Right hindlimb (tissue), 1 donor: ENCODE measurements at places on chromosomes 2 and 18.

DNA sequence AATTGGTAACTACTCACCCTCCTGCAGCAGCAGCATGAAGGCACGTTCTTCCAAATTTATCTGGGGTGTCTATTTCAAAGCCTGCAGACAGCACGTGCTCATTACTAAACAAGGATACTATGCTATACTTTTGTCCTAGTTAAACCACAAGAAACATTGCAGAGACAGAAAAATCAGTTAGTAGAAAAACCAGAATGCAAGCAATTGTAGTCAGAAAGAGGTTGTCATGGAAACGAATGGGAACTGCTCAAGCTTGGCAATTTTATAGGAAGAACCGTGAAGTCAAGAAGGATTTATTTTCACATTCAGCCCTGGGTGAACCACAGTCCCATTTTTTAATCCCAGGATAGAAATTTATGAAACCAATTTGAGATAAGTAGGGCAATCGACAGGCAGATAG is 162.2 kb upstream of the PGAP1 start:
- DNase-seq, result no peak

- DNase-seq, result no peak
Observed at GRCh38 chr2:35033748-35034147, 1321.8 kb upstream of the CRIM1 start.

DNA sequence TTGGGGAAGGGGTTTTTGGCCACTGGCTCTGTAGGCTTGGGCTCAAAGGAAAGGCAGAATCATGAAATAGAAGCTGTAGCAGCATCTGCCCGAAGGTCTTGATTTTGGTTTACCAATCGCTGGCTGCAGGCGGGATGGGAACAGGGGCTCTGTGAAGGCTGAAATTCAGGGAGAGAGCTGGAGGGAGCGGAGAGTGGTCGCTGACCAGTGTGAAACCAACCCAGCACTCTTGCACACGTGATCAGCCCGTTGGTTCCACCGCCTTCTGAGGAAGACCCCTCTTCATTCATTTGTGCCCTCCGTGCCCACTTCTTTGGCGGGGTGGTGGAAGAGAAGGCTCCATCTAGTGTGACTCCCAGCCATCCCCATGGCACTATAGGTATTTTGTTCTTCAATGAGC is 82.6 kb downstream of the KLHL29 start:
- no peak for DNase-seq

DNA sequence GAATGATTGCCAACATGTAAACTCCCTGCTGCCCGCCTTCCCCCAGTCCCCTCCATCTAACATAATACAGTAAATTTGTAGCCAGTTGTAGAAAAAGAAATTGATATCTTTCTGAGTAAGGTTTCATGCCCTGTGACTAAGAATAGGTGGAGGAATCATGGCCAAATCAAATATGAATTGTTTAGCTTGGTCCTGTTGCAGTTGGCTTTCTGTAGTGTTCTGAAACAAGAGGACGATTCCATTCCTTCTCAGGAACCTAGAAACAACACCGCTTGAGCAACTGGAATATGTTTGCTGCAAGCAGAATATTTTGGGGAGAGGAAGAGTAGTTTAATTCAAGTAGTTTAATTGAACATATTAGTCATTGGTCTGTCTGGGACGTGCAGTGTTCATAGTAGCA is 7.0 kb upstream of the DRC1 start:
- DNase-seq, result no peak

DNA sequence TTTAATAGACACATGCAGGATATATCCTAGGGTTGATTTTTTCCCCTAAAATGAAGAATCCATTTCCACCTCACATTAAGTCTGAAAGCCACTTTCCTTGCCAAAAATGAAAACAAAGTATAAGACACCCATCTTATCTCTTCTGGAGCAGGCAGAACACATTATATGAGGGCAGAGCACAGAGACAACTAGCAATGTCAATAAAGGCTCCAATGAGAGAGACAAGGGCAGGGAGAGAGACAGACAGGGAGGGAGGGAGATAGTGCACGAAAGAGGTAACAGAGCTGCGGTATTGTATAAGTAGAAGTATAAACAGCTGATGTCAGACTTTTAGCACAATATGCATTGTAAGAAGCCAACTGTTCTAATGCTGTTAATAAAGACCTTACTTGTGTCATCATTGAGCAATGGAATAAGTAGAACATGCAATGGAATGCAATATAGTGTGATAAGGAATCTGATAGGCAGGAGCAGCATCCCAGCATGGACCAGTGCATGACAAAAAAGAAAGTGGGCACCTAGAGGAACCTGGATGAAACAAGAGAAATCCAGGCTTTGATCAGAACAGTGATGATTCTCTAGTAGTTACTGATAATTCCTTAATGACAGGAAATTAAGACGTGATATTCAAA is 150.6 kb upstream of the TCF4 start:
- no peak for DNase-seq

- no peak for DNase-seq
Observed at GRCh38 chr2:18604531-18604885, 15.1 kb upstream of the NT5C1B start.

DNA sequence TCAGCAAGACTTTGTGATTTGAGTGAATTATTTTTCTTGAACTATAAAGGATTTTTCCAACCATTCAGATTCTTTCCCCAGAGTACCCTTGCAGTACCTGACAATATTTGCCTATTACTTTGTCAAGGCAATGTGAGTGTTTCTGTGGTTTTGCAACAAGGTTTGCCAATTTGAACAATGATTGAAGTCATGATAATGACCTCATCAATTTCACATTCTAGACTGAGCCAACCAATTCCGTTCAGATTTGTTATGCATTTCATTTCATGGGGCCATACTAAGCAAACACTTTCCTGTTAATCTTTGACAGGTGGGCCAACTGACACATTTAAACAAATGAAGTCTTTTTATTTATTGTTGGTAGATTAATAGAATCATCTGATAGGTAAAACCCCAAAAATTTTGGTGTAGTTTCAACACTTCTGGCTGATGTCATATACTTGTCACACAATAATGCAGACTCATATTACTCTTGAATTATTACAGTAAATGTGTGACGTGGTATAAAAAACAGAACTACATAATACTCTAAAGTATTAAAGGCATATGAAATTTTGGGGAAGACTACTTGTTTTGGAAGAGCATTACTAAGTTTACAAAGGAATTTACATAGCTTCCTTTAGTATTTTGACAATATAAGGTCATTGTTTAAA is 526.4 kb downstream of the DPP10 start:
- DNase-seq, result no peak

DNA sequence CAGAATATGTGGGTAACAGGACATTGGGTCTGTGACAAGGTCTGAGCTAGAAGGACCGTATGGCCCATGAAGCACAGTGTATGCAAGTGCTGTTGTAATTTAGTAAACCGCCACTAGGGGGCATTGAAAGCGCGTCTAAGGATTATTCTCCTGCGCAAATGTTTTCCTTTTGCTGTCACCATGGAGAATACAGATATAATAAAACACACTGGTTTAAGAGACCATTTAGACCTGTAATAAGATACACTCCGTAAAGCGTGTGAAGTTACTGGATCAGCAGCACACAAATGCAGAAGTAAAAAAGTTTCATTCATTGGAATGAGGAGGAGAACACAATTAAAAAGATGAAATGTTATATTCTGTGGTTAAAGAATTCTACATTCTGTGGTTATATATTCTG is 272.4 kb downstream of the AGAP1 start:
- peak; percentile 84 for DNase-seq

GRCh38 chr2:39998617-39999016 is 219.6 kb upstream of the THUMPD2 start:
- no peak for DNase-seq

GRCh38 chr2:103161456-103162289 is 399.8 kb downstream of the TMEM182 start:
- no peak for DNase-seq

DNA sequence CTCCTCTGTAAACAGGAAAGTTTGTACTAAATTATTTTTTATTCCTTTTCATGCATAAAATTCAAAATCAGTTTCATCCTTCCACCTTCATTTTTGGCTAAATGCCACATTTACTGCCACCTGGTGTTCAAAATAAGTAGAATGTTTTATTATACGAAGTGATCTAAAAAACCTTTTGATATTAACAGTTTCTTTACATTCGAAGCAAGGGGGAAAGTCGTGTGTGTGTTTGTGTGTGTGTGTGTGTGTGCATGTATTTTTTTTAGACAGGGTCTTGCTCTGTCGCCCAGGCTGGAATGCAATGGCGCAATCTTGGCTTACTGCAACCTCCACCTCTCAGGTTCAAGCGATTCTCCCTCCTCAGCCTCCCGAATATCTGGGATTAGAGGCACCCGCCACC is 9.0 kb upstream of the SCN9A start:
- DNase-seq, result no peak

DNA sequence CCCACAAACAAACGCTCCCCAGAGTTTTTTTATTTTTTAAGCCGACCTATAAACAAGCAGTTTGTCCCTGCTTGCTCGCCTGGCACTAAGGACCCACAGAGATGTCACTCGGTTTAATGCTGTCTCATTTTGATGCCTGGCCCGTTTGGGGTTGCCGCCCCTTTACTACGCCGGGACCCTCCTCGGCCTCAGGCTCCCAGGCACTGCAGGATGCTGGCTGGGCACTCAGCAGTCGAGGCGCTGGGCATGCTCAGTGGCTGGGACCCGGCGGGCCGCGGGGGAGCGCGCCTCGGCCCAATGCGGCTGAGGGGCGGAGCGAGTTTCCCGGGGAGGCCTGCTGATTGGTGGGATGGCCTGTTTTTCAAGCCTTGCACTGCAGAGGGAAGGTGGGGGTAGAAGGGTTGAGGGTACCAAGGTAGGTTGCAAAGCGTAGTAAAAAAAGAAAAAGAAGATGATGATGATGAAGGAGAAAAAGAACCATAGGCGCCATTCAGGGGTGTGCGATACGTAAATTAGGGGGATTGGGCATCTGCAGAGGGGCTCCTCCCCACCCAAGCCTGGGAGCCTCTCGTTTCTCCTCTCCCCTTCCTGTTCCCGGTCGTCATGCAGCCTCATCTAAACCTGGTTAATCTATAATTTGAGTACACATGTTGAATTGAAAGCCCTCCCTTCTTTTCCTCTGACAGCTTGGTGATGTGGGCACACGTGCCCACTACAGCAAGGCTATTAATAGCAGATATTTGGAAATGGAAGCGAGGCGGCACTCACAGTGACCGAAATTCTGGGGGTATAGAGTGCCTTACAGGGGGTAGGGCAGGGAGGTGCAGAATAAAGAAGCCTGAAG is 1.5 kb upstream of the IRS1 start:
- peak; percentile 86 for DNase-seq

- DNase-seq, result no peak
Observed at GRCh38 chr2:223734346-223734745, 103.0 kb downstream of the AP1S3 start.

DNA sequence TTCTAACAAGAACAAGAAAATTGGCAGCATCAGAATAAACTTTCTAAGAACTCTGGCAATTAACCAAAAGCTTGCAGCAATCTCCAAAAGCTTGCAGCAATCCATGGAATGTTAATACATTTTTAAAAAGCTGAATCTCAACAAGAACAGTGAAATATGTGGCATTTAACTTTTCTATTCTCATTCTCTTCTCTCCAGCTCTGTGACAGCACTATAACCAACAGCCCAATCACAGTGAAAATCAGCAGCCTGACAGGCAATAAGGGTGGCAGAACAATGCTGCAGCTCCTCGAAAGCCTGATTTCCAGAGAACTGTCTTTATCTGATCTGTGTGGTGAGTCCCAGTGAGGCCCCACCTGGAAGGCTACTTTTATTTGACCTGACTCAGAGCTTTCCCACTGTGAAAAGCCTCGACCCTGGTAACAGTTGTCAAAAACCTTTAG is 60.0 kb downstream of the TMEM131 start:
- DNase-seq, result no peak

DNA sequence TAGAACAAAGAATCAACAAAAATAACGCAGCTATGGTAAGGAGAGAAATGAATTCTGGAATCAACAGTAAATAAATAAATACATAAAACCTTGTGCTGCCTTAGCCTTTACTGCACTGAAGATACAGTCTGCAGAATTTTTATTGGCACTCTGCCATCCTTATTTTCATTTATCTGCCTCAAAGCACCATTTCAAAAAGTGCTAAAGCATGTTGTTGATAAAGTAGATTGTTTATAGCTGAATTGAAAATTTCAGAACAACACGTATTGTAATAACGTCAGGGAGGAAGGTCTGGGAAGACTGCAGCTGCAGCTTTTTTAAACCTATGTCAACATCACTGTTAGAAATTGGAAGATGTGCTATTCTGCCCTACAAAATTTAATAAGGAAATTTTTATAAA is 787.2 kb downstream of the PLCL1 start:
- no peak for DNase-seq

GRCh38 chr2:142545036-142545435 is 332.4 kb upstream of the KYNU start:
- peak; percentile 77 for DNase-seq
